ENCODE measurements at places on chromosomes 2 and 18.

DNA sequence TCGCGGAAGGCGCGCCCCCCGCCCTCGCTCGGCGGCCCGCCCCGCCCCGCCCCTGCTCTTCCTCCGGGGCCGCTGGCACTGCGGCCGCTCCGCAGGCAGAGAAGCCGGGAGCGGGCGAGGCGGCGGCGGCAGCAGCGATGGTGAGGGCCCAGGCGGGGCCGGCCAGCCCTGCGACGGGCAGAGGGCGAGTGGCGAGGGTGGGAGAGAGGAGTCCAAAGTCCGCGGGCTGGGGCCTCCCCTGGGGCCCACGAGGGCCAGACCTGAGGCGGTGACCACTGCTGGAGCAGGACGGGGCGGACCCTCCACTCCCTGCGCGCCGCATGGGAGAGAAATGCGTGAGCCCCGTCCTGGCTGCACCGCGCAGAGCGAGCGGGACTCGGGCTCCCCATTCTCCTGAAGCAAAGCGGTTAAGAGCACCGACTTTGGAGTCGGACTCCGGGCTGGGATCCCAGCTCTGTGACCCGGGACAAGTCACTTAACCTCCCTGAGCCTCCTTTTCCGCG is at the start of gene VAMP5:
Gene VAMP5 (plus strand): TSS at position 78 of the 503 bp plus-strand sequence. CDS start 60 bp downstream, at position 138.
- peak; percentile 52 for DNase-seq

DNA sequence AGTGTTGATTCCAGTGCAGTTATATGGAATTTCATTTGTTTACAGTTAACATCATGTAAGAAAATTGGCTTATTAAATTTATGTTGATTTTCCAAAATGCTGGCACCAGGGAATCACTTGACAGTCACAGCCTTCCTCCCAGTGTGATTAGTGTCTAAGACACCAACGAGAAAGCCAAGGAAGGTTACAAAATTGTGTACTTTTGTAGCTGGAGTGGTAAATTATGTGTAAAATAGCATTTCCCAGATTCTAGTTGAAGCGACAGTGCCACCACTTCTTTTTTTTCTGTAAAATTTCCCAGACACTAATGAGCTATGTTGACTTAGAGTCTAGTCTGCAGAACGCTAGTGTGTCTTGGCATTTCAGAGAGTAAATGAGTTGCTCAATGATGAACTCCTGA is 101.3 kb downstream of the NCK2 start:
- no peak for DNase-seq

- DNase-seq, result no peak
These were observed 84.2 kb downstream of the LBH start for GRCh38 chr2:30315391-30316063.

- no peak for DNase-seq
These were observed 14.1 kb upstream of the KLHL41 start for GRCh38 chr2:169495310-169495928.

DNA sequence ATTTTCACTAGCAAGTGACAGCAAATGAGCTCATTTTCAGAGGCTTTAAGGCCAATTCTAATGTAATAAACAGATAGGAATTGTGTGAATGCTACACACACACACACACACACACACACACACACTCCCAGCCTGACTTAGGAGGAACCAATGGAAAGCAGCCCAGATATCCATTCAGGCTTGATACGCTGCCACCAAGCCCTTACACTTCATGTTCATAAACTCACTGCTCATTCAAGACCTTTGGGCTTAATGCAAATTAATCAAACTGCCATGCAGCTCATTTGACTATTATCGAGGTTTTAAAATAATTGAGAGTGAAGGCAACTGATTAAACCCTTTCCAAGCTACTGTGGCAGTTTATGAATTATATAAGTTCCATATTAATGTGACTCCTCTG is 298.9 kb upstream of the NCKAP5 start:
- no peak for DNase-seq

DNA sequence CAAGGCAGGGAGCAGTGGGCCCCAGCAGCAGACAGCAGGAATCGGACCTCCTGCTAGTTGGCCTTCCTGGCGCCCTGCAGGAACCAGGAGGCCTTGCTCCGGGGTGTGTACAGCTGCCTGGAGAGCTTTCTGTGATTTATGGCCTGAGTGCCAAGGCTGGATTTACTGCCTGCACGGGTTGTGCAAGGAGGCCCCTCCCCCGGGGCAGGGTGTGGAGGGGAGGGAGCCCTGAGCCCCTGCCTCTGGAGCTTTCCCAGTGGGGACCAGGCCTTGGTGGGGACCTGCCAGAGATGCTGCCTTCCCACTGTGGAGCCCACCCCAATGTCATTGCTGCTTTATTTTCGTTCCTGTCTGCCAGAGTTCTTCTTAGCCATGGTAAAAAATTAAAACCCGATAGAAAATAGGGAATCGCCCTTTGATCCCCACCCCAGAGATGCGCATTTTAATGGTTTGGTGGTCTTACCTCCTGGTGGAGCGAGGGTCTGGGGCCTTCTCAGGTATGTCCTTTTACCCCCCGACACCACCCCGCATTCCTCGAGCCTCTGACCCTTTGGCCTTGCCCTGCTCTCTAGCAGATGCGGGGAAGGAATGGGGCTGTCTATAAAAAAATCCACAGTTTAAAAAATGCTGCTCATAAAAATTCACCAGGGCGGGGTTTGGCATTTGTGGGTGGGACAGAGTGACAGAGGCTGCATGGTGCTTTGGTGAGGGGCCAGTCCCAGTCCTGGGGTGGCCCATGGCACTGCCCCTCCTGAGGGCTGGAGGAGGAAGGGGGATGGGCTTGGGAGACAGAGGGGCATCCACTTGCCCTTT is 6.9 kb upstream of the RALB start:
- no peak for DNase-seq

GRCh38 chr2:10490806-10491291 is 42.7 kb upstream of the ODC1 start:
- no peak for DNase-seq

- DNase-seq, result peak; percentile 68
These were observed 15.4 kb downstream of the IL1B start for GRCh38 chr2:112821142-112821541.

DNA sequence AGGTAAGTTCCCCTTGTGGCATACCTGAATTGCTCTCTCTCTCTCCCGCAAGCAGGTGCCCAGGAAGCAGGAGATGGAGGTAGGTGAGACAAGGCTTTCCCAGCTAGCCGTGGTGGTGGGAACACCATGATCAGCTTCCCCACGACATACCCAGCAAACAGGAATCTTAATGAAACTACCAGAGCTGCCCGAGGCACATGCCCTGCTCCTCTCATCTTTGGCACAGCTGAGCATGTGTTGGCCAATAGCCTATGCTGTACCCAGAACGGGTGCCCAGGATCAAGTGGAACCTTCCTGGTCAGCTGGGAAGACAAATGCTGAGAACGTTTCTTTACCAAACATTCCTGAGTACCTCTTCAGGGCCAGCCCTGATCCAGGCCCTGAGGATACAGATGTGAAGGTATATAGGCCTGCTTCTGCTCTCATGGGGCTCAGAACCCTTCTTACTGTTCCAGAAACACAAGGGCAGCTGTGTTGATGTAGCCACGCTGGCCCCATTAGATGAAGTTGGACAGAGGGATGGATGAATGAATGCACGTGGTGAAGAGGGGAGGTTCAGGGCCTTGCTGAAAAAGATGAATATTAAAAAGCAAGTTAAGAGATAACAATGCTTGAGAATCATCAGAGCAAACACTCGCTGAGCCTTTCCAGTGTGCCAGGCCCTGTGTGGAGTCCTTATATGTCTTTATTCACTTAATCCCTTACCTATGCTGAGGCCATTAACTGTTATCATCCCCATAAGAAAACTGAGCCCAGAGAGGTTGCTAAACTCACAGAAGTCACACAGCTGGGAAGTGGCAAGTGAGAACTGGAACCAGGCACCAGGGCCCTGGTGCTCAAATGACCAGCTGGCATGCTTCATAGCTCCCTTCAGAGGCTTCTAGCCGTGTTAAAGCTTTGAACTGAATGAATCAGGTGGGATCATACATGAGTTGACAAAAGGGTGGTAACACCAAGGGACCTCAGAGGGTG is 68.8 kb upstream of the TMEM247 start:
- DNase-seq, result no peak

- peak; percentile 18 for DNase-seq
These were observed 314.8 kb downstream of the MBD2 start for GRCh38 chr18:53909668-53910067.
